ENCODE measurements at places on chromosomes 12 and 14.

GRCh38 chr14:102592763-102593060, 263 bp downstream of the RCOR1 start:
- no peak for DNase-seq

- DNase-seq, result peak; percentile 13
Measured at GRCh38 chr12:110794623-110795280, 52.0 kb upstream of the CCDC63 start.

- no peak for DNase-seq
Measured at GRCh38 chr12:3129301-3130056, 52.3 kb downstream of the TSPAN9 start.

DNA sequence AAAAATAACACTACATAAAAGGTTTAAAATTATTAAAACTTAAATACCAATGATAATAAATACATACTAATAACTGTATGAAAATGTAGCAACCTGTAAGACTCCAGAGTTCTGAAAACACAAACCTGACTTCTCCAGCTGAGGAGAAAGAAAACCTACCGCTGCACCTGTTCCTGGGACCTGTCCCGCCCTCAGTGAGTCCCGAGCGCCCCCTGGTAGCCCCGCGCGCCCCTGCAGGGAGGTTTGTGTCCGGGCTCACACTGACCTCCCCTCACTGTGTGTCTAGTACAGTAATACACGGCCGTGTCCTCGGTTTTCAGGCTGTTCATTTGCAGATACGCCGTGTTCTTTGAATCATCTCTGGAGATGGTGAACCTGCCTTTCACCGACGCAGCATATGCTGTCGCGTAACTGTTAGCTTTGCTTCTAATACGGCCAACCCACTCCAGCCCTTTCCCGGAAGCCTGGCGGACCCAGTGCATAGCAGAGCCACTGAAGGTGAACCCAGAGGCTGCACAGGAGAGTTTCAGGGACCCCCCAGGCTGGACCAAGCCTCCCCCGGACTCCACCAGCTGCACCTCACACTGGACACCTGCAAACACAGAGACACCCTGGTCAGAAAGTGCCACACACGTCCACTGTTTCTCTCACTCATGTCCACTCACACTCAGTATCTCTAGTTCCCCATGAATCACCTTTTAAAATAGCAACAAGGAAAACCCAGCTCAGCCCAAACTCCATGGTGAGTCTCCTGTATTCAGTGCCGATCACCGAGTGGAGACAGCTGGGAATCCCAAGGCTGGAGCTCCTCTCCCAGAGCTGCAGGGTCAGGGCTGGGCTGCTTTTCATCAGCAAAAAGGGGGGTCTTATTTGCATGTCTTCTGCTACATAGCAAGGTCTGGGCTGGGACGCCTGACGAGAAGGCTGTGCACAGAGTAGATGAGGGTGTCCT, 1276.3 kb downstream of the TMEM121 start:
- DNase-seq, result no peak

DNA sequence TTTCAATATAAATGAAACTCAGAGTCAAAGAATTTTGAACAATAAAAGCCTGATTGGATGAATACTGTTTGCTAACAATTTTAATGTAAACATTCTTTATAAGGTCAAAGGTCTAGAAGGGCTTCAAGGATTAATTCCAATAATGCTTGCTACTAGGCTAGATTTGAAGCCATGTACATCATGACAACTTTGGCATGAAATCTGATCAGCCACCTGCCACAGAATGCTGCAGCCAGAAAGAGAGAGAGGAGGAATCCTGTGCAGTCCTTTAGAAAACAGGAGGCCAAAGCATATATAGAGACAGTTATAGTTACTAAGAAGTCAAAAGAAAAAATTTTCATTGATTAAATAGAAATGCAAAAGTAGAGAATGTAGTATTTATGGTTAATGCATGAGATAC, 47.1 kb downstream of the ABCD2 start:
- no peak for DNase-seq

- no peak for DNase-seq
Measured at GRCh38 chr14:24741871-24742270, 107.9 kb upstream of the GZMB start.

- no peak for DNase-seq
Measured at GRCh38 chr14:104090071-104090748, 4.7 kb downstream of the ASPG start.

DNA sequence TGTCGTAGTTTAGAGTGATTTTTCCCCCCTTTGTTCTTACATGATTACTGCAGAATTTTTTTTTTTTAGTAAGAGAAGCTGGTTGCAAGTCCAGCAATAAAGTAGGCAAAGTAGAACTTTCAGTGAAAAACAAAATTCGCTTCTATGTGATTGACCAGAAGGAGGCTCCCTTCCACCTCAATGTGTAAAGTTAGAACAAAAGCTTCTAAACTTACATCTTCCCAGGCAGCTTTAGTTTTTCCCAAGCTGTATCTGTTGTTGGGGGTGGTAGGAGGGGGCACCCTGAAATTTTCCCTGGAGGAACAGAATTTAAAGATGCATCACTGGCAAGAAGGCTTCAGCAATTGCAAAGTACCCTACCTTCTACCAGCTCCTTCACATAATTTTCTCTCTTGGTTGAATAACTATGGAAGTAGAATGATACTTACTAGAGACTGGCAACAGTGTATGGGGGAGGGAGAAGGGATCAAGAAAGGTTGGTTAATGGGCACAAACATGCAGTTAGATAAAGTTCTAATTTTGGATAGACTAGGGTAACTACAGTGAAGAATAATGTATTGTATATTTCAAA, 87.3 kb upstream of the E2F7 start:
- DNase-seq, result peak; percentile 53

GRCh38 chr12:110857528-110857927, 10.7 kb downstream of the CCDC63 start:
- DNase-seq, result no peak

DNA sequence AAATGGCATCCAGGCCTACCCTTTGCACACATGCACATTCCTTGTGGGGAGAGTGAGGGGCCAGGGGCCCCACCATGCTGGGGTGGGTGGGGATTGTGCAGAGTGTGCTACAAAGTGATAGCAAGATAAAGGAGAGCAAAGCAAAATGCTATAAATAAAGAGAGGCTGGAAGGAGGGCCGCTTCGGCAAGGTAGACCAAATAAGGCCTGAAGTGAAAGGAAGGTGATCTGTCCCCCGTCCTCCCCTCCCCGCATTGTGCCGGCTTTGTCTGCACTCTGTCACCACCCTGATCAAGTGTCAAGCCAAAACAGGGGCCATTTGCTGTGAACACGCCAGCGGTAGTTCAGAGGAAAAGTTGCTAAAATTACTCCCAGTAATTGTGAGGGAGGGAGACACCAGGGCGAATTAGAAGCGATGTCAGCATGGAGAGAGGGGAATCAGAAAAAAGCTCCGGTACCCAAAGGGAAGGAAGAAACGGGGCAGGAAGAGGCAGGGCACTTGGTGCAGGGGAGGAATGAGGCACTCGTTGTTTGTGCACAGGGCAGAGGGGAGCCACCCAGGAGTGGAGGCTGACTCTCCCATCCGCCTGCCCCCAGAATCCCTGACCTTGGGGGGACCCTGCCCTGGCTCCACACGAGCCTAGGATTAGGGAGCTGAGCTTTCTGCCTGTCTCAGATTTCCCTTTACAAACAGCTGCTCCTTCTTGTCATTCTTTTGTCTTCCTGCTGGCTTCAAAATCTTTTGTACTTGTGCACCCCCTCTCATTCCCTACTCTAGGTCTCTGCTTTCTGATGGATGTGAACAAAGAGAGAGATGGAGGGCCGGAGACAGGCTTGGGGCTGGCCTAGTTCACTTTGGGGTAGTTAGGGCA, 2.9 kb upstream of the MYH7 start:
- no peak for DNase-seq

DNA sequence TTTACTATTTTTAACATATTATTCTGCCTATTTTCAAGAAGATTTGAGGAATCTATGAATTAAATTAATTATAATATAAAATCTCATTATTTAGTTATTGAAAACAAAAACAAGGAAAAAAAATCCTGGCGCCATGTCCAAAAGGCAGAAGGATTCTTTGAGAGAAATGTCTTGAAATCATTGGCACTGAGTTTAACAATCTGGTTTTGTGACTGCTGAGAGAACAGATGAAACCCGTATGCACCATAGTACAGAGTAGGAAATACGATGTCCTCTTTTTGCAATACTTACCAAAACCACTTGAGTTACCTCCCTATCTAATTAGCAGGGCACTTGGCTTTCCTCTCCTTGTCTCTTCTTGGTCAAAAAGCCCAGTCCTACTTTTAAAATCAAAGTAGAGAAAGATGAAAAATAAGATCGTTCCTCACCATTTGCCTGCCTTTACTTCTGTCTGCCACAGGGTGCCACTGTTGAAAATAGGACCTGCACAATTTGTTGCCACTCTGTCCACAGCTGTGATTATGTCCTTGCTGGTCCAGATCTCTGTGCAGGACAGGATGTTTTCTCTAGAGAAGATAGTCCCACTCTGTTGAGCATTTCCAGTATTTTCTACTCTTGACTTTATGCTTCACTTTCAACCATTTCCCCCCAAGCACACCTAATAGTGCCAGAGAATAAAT, 179.7 kb downstream of the PDZRN4 start:
- no peak for DNase-seq

DNA sequence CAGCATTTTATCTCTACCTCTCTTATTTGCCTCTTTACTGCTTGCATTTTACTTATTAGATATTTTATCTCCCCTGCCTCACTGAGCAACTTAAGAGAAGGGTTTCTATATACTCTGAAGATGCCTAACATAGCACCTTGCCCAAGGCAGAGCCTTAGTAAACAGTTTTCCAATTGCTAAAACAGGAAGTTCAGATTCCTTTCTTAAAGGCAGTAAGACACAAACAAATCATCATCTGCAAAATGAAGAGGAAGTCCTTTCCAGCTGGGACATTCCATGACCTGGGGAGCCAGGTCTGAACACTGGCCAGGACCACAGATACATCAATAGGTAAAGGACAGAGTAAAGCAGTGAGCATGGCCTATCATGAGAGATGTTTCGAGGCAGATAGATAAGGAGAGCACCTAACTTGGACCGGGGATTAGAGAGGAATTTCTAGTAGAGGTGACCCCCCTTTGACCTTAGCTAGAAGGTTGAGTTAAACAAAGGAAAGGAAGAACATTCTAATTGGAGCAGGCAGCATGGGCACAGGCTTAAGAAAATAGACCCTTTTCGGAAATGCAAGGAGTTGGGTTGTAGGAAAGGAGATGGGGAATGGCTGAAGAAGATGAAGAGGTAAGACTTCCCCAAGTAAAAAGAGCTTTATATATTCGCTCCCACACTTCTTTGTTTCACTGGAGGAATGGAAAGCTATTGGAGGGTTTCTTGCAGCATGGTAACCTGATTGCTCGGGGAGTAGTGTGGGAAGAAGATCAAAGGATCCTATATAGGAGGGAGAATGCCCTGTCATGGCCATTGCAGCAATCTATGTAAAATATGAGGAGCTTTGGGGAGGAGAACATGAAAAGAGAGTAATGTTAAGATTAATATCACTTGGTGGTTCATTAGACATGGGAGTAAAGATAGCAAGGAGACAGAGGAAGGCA, 94.8 kb downstream of the PHLDA1 start:
- no peak for DNase-seq

DNA sequence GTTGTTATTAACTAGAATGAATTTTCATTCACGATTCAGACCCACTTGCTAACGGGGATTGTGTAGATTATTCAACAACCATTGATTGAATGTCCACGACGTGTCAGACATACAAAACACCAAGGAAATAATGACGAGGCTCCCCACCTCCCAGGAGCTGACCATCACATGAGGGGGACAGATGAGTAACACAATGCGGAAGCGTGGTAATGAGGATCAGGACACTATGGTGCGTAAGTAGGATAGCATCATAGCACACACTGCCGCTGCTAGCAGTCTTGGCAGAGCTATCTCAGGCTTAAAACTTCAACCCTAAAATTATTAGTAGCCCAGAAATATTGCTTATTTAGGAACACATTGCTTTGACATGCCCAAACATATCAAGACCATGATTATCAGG, 265.8 kb downstream of the EGLN3 start:
- DNase-seq, result no peak

- DNase-seq, result no peak
Measured at GRCh38 chr14:63875311-63875710, 22.5 kb downstream of the SYNE2 start.

DNA sequence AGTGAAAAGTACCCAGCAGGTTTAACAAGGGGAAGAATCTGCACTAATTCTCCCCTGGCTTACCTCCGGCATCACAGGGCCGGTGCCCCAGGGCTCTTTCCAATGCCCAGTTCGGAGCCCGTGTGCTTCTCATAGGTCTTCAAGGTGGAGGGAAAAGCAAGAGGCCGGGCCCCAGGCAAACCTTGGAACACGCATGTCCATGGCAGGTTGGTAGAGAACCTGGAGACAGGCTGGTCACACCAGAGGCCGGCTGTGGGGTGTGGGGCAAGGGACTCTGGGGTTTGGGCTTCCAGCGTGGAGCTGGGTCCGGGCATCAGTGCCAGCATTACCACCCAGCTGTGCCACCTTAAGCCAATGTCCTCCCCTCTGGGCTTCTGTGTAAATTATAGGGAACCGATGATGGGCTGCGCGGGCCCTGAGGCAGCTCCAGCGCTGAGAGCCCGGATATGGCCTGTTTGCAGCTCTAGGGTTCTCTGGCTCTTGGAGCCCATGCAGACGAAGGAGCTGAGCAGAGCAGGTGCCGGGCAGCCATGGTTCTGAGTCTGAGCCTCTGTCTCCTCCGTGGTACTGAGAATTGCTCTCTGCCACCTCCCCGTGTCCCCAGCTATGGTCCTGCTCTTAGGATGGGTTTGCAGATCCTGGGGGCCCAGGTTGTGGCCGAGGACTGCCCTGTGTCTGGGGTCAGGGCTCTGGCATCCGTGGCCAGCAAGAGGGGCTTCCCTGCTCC, 197.0 kb upstream of the C14orf180 start:
- no peak for DNase-seq

- no peak for DNase-seq
Measured at GRCh38 chr12:55336002-55336401, 5.5 kb downstream of the OR6C3 start.

- DNase-seq, result no peak
Measured at GRCh38 chr12:94783862-94784261, 133.5 kb upstream of the TMCC3 start.

- DNase-seq, result no peak
Measured at GRCh38 chr14:52349731-52350130, 35.6 kb downstream of the PTGER2 start.

DNA sequence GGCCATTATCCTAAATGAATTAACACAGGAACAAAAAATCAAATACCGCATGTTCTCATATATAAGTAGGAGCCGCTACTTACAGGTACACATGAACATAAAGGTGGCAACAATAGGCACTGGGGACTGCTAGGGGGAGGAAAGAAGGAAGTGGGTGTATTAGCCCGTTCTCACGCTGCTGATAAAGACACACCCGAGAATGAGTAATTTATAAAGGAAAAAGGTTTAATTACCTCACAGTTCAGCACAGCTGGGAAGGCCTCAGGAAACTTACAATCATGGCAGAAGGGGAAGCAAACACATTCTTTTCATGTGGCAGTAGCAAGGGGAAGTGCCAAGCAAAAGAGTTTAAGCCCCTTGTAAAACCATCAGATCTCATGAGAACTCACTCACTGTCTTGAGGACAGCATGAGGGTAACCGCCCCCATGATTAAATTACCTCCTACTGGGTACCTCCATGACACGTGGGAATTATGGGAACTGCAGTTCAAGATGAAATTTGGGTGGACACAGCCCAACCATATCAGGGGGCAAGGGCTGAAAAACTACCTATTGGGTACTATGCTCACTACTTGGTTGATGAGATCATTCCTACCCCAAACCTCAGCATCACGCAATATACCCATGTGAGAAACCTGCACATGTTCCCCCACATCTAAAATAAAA, 16.4 kb upstream of the MIA2 start:
- DNase-seq, result no peak

GRCh38 chr14:24979725-24980239, 70.2 kb downstream of the STXBP6 start:
- no peak for DNase-seq

GRCh38 chr12:70080566-70080965, 162.7 kb upstream of the CNOT2 start:
- no peak for DNase-seq

Measured in fibroblast of the conjunctiva (primary cell).